ENCODE measurements at places on chromosomes 5 and 9.

DNA sequence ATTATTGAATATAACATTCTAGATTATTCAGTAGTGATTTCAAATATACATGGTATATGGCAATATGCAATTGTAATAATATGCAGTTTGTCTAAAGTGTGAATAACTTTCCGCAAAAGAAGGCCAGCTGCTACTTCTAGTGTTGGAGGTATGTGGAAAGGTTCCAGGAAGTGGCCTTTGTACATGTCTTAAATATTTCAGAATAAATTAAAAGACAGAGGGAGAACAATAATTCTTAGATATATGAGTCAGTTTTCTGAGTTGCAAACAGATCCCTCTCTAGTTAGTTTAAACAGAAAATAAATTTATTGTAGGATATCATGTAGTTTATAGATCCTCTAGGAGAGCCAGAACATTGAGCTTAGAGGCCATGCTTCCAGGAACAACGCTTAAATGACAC, 210.8 kb upstream of the ELL2 start:
- no peak for DNase-seq

- no peak for DNase-seq
These were observed 75.3 kb downstream of the MACROH2A1 start for GRCh38 chr5:135323701-135324132.

GRCh38 chr5:81506378-81506777, 112.4 kb upstream of the ACOT12 start:
- DNase-seq, result no peak

DNA sequence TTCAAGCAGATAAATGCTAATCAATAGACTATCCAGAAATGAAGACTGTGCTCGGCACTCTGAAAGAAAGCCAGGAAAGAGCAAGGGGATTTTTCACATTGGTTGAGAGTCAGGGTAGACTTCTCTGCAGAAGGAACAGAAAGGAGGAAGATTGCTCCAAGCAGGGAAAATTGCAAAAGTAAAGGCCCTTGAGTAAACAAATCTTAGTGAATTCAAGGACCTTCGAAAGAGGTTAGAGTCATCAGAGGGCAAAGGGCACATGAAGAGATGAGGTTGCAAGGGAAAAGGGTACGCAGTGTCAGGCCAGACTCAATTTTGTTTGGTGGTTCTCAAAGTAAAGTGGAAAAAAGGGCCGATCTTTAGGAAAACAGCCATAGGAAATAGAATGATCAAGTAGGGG, 157.6 kb upstream of the RAI14 start:
- DNase-seq, result no peak

- no peak for DNase-seq
These were observed 44.4 kb upstream of the FER start for GRCh38 chr5:108703313-108703712.

DNA sequence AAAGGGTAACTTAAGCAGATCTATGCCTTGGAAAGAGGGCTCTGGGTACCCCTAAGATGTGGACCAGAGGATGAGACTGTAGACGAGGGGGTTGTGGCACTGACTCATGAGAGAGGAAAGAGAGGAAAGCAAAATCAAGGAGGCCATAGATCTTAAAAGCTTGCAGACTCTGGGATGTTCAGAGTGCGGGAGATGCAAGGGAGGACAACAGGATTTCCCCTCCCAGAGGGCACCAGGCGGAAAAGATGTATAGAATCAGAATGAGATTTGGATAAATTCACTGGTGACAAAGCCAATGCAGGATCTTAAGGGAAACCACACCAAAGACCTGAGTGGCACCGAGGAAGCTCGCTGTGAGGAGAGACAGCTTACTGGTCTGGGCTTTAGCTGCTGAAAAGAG, 27.1 kb downstream of the HRH2 start:
- DNase-seq, result no peak

- no peak for DNase-seq
These were observed 16.2 kb downstream of the QSOX2 start for GRCh38 chr9:136229096-136230065.

DNA sequence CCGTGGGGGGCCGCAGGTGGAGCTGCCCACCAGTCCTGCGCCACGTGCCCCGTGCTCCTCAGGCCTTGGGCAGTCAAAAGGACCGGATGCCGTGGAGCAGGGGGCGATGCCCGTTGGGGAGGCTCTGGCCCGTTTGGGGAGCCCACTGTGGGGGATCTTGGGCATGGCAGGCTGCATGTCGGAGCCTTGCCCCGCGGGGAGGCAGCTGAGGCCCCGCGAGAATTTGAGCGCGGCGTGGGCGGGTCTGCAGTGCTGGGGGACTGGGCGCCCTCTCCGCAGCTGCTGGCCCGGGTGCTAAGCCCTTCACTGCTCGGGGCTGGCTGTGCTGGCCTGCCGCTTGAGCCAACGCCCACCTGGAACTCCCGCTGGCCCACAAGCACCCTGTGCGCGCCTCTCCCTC, 445.6 kb upstream of the EDIL3 start:
- no peak for DNase-seq

GRCh38 chr5:55437452-55437851, 97.3 kb downstream of the PLPP1 start:
- DNase-seq, result no peak

- DNase-seq, result no peak
These were observed 420.4 kb downstream of the BNC2 start for GRCh38 chr9:16450043-16450442.

DNA sequence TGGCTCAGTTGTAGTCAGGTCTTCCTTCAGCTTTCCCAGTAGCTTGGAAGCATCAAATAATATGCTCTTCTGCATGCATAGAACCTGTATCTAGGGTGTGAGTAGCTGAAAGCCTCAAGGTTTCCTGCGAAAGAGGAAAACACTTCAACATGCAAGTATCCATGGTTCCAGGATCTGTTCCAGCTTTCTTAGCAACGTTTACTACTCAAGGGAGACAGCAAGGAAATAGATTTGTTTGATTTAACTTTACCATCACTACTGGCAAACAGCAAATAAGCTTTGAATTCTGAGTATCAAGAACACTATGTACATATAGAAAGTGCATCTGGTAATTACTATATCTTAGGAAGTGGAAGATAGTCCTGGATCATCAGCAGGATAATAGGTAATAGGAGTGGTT, 341.0 kb downstream of the PRR16 start:
- DNase-seq, result peak; percentile 8

DNA sequence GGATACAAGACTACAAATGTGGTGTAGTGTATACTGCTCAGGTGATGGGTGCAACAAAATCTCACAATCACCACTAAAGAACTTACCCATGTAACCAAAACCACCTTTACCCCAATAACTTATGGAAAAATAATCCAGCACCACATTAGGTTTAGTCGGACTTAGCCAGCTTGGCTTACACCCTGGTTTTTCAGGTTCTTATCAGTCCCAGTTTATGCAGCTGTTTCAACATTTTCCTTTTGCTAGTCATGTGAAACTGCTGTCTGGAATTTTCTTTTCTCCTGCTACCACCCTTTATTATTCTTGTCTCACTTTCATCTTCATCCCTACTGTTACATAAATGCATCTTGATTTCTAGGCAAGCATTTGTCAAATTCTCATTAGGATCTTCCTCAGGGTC, 51.5 kb downstream of the STK32A start:
- DNase-seq, result no peak

GRCh38 chr5:72210888-72211678, 103.8 kb downstream of the MAP1B start:
- no peak for DNase-seq

DNA sequence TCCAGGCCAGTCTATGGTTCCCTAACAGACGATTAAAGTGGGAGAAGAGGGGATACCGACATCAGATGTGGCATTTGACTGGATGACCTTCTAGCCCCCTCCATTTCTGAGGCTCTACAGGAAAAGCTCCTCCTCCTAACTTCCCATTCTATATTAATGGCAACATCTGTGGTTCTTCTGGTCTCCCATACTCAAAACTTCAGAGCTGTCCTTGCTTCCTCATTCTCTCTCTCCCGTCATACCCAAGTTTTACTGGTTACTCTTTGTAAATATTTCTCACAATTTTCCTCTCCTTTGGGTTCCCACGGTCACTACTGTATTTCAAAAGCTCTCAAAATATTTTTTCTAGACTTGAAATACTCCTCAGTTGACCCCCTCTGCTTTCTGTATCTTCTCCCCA, 36.0 kb upstream of the IL7R start:
- no peak for DNase-seq

DNA sequence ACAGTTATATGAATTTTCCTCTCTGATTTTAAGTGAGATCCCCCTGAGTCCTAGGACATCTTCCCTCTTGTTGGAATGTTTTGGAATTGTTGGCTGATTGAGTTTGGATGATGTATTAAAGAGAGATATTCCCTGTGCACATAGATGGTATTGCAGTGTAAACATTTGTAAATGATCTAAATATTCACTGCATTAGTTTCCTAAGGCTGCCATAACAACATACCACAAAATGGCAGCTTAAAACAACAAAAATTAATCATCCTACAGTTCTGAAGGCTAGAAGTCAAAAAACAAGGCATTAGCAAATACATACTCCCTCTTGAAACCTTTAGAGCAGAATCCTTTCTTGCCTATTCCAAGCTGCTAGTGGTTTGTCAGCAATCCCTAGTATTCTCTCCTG, 38.0 kb upstream of the MROH2B start:
- no peak for DNase-seq

GRCh38 chr9:134231330-134231745, 67.0 kb upstream of the RNU6ATAC start:
- no peak for DNase-seq

- no peak for DNase-seq
These were observed 82.2 kb downstream of the NRG2 start for GRCh38 chr5:139960723-139961383.

GRCh38 chr9:20740304-20740703, 56.2 kb downstream of the FOCAD start:
- no peak for DNase-seq

- no peak for DNase-seq
These were observed 149.5 kb downstream of the HSPA4 start for GRCh38 chr5:133201310-133201709.

- DNase-seq, result no peak
These were observed 8.4 kb upstream of the AMACR start for GRCh38 chr5:34016222-34016621.

- no peak for DNase-seq
These were observed 51.5 kb downstream of the IL31RA start for GRCh38 chr5:55902696-55903095.

DNA sequence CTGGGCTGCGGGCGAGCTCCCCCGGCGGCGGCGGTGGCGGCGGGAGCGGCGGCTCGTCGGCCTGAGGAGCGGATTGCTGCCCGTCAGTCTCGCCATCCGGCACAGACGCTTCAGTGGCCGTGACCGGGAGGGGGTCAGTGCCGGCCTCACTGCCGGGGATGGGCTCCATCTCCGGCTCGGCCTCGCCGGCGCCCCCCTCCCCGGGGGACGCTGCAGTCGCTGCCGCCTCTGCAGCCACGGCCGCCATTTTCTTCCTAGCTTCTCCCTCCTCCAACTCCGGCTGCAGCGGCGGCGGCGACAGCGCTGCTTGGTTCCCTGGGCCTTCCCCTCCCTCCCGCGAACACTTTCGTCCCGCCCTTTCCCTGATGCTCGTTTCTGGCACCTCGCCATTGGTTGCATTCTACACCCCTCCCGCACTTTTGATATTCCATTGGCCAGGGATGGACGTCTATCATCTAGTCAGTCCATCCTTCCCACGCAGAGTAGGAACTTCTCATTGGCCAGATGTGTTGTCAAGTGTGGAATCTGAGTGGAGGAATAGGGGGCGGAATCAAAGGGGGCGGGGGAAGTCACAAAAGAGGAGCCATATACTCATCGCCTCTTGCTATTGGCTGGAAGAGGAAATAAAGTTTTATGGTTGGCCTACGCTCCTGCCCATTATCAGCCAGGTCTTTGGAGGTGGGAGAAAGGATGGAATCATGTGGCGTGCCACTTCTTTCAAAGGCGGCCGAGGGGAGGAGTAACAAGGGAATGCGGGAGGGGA, at the start of gene PWWP2A:
TSS of gene PWWP2A (minus strand) at position 309 of the 763 bp plus-strand sequence. CDS start at position 247, 62 bp downstream.
- DNase-seq, result peak; percentile 100

DNA sequence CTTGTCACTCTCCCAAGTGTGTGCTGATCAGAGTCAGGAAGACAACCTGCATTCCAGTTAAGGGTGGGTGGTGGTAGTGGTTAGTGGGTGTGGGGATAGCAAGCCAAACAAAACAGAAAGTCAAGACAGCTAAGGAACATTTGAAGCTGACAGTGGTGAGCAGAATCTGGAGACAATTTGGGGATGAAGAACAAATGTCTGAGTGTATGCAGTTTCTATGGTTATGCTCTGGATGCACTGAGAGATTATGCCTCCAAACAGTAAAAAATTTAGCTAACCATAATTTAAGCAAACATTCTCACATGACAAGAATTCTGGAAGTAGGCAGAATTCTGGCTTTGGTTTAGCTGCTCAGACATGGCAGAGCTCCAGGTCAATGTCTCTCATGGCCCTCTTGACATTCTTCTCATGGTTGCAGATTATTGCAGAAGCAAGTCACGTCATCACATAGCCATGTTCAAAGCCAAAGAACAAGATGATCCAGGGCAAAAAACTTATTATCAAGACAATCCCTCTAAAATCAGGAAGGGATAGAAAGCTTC, 148.7 kb downstream of the LURAP1L start:
- no peak for DNase-seq

- DNase-seq, result no peak
These were observed 98.8 kb upstream of the BASP1 start for GRCh38 chr5:17118631-17119030.

DNA sequence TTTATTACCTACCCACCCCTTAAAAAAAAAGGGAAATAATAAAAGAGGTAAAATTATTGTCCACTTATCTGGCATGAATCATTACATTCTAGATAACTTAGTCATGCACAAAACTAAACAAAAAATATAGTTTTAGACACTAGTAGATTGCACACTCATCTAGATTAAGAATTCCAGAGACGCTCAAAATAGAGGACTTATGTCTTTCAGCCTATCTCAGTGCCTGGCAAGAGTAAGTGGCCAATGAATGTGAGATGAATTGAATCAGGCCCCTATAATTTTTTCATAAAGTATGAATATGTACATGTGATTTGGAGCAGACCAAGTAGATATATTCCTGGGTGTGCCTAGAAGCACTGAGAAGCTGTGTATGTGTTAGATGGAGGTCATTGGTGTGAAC, 2.0 kb upstream of the RXFP3 start:
- DNase-seq, result no peak

DNA sequence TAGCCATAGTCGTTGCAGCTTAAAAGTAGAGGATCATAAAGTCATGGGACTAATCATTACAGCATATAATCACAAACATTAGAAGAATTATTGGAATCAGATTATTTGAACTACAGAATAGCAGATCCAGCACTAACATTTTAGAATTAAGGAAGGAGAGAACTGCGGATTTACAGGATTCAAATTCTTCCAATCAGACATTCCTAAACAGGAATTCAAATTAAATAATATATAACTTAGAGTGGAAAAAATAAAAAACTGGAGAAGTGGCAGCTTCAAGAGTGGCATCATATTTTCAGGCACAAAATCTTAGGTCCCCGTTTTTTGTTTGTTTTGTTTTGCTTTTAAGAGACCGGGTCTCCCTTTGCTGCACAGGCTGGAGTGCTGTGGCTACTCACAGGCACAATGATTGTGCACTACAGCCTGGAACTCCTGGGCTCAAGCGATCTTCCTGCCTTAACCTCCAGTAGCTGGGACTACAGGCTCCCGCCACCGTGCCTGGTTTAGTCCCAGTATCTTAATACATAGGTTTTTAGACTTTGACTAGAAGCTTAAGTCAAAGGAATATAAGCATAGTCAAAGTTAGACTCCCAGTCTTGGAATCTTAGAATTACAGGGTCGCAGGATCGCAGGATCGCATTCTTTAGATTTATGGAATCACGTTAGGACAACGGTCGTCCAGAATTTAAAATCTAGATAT, 2.1 kb upstream of the FOXE1 start:
- DNase-seq, result no peak

- DNase-seq, result no peak
These were observed 73.3 kb downstream of the GLIS3 start for GRCh38 chr9:4226331-4227250.

GRCh38 chr5:140967226-140967893, 1.1 kb downstream of the PCDHAC2 start:
- no peak for DNase-seq
